H1 (cell line): ENCODE measurements at places on chromosomes 5 and 9. TPM values are rescaled to one million over a fixed set of nuclear protein-coding genes. Genes with fewer than 3 reads are reported as not detected.

- H3K4me3 ChIP-seq = no peak overlapping the region
- no peaks in the 10 kb centered on the region for H3K36me3 ChIP-seq
- H3K27ac ChIP-seq = no peak overlapping the region
- no peaks in the 10 kb centered on the region for H3K4me1 ChIP-seq
- no peak for DNase-seq
Observed at GRCh38 chr9:91682806-91683205, 259.2 kb upstream of the NFIL3 start.

DNA sequence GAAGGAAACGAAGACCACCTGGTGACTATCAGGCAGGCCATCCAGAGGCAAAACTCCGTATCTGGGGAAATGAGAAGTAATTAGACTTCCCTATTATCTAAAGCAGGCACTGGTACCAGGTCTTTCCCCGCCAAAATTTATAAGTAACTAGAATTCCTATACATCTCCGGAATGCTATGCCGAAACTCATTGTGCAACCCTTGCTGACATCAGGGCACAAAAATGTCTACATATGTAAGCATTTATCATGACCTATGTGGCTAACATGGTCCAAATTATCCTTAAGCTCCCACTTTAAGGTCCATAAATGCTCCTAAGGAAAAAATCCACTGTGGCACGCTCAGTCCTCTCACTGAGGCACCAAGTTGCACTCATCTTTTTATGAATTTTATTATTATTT, 17.8 kb downstream of the ACTL7B start:
- H3K36me3 ChIP-seq = no peaks in the 10 kb centered on the region
- 0 out of 2 replicates have a peak, but pooled peaks cover 2% of the 10 kb centered on the region for H3K4me1 ChIP-seq
- no peak overlapping the region for H3K27ac ChIP-seq
- no peak overlapping the region for H3K4me3 ChIP-seq

DNA sequence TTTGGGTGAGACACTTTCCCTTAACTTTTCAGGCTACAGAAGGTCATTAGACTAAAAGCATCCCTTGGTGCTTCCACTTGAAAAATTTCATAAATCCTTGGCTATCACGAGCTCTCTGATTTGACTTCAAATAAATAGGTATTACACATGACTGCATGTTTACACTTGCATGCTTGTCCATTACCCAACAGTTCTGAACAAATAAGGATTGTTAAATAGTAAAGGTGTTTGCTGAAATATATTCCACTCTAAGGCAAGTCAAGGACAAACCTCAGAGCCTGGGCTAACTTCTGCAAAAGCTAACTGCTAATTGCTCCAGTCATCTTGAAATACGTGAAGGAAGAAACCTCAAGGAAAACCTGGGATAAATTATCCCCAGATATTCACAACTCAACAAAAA, 14.5 kb downstream of the FBXW2 start:
- H3K27ac ChIP-seq = no peak overlapping the region
- no peak for DNase-seq
- no peaks in the 10 kb centered on the region for H3K4me1 ChIP-seq
- no peaks in the 10 kb centered on the region for H3K27me3 ChIP-seq
- no peak overlapping the region for H3K4me3 ChIP-seq

GRCh38 chr5:20029266-20029665, 41.3 kb upstream of the CDH18 start:
- H3K27ac ChIP-seq = no peak overlapping the region
- H3K36me3 ChIP-seq = no peaks in the 10 kb centered on the region
- no peak for DNase-seq
- no peaks in the 10 kb centered on the region for H3K4me1 ChIP-seq
- H3K27me3 ChIP-seq = no peaks in the 10 kb centered on the region

- no peak overlapping the region for H3K27ac ChIP-seq
- H3K36me3 ChIP-seq = no peaks in the 10 kb centered on the region
- no peak overlapping the region for H3K4me3 ChIP-seq
- H3K27me3 ChIP-seq = no peaks in the 10 kb centered on the region
Observed at GRCh38 chr5:80905405-80905804, 54.8 kb upstream of the RASGRF2 start.

DNA sequence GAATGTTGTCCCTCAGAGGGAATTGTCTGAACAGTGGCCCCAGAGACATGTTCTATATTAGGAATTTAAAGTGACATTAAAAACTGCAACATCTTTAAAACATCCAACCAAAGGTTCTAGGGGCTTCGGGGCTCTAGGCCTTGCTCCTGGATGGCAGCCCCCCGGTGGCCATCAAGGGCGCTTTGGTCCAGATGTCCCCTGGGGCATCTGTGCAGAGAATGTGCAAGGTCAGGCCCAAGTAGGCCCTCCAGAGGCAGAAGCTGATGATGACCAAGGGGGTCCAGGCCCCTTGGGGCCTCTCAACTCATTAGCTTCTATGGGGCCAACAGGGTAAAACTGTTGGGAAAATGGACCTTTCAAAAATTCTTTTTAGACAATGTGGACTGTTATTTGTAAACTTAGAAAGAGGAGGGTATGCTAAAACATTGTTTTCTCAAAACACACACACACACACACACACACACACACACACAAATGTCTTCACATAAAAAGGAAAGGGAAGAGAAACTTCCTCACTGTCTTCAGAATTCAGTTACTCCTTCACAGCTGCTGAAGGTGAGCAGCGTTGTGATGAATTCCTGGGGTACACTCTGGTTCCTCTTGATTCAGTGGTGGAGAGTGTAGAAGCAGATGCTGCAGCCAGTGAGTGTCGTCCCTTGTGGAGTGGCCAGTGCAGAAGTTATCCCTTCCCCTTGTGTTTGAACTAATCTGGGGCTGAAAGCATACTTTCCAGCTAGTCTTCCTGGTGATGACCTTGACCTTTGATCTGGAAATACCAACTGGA, 125.2 kb downstream of the WDR41 start:
- H3K27me3 ChIP-seq = no peaks in the 10 kb centered on the region
- no peak overlapping the region for H3K4me3 ChIP-seq
- no peaks in the 10 kb centered on the region for H3K36me3 ChIP-seq
- DNase-seq = no peak
- H3K27ac ChIP-seq = no peak overlapping the region

DNA sequence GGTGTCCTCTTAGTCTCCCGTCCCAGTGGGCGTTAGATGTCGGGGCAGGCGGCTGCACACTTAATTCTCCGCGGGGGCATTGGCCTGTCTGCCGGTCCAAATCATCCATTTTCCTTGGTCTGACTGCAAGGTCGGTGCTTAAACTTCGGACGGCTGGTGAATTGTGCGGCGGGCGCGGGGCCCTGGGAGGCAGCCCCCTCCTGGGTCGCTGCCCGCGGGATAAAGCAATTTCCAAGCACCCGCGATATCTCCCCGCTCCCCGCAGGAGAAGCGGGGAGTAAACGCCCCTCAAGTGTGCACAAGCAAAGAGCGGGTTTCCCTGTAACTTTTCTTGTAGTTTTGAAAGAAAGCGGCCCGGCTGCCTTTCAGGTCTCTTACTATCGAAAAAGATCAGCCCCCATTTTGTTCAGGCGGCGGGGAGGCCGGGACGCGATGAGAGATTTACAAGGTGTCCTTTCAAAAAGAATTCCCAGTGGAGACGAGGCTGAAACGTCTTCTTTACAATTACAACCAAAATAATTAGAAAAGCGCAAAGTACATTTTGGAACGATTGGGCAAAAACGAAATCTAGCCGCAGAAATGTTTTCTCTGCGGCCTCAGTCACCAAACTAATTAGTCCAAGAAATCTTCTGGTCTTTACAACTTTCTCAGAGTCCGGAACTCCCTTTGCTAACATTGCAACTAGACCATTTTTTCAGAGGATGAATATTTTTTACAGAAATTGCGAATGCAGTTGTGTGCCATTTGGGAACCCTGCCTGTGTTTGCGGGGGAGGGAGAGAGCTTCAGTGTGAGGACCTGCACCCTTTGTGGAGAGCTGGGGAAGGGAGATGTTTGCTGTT, 1.8 kb downstream of the IRX1 start:
- H3K27ac ChIP-seq = no peak overlapping the region
- H3K4me3 ChIP-seq = peak overlapping the region; percentile 57
- DNase-seq = no peak
- no peaks in the 10 kb centered on the region for H3K36me3 ChIP-seq

- H3K4me1 ChIP-seq = peaks cover 6% of the 10 kb centered on the region
- H3K27me3 ChIP-seq = no peaks in the 10 kb centered on the region
- no peak overlapping the region for H3K4me3 ChIP-seq
- DNase-seq = peak; percentile 84
- no peak overlapping the region for H3K27ac ChIP-seq
Observed at GRCh38 chr9:133742849-133743444, 4.8 kb upstream of the SARDH start.

- no peak for DNase-seq
- no peaks in the 10 kb centered on the region for H3K4me1 ChIP-seq
- H3K36me3 ChIP-seq = no peaks in the 10 kb centered on the region
- no peak overlapping the region for H3K27ac ChIP-seq
- no peak overlapping the region for H3K4me3 ChIP-seq
Observed at GRCh38 chr5:100824635-100825034, 78.4 kb downstream of the ST8SIA4 start.

DNA sequence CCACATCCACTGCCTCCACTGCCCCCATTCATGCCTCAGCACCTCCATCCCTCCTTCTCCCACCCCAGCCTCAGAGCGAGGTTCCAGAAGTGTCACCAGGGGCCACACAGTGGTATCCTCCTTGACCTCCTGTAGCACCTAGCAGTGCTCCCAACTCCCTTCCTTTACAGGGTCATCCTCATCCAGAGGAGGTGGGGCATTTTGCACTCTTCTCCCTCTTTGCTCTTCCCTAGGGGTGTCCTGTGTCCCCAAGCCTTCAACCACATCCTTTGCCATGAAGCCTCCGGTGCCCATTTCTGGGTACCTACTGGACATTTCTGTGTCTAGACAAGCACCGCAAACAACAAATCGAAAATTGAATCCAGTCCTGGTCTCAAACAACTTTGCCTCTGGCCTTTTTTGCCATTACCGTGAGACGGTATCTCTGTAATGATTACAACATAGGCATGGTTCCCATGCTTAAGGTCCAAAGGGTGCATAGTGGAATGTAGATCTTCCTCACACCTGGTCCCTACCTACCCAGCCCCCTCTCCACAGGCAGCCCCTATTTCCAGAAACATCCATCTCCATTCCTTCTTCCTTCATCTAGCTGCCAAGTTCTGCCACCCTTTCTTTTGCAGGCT, 17.6 kb downstream of the WWC1 start:
- H3K27me3 ChIP-seq = peaks cover 10% of the 10 kb centered on the region
- no peaks in the 10 kb centered on the region for H3K36me3 ChIP-seq
- no peak overlapping the region for H3K27ac ChIP-seq
- DNase-seq = no peak

DNA sequence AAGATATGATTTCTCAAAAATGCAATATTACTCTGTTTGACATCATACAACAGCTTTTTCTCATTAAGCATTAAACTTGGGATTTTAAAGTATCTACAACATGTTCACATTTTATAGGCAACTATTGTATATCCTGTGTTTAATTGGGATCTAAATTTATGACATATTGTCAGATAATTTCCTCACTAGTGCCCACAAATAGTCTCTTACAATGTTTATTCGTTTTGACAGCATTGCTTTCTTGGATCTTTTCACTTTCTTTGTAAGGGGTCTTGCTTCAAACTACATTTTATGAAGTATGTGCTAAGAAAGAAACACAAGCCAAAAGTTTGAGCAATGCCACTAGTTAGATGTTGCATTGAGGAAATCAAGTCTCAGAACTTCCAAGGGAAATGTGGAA, 285.1 kb downstream of the TMEM167A start:
- no peaks in the 10 kb centered on the region for H3K27me3 ChIP-seq
- H3K4me3 ChIP-seq = no peak overlapping the region
- H3K36me3 ChIP-seq = no peaks in the 10 kb centered on the region
- no peak overlapping the region for H3K27ac ChIP-seq
- no peak for DNase-seq

DNA sequence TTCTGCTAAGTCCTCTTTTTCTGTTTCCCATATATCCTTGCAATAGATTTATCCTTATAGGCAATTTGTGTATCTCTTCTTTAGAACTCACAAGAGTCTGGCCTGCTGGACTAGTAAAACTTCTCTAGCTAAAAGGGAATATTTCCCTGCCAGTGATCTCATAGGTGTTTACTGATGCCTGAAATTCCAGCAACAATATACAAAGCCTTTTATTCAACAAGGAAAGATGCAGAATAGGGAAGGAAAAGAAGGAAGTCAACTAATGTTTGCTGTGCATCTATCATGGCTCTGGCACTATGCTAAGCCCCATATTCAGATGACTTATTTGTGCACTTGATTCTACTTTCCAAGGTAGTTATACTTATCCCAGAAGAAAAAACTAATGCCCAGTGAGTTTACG, 160.0 kb upstream of the DMRTA1 start:
- DNase-seq = no peak
- H3K4me3 ChIP-seq = no peak overlapping the region
- H3K27me3 ChIP-seq = no peaks in the 10 kb centered on the region
- H3K36me3 ChIP-seq = no peaks in the 10 kb centered on the region
- no peak overlapping the region for H3K27ac ChIP-seq
- H3K4me1 ChIP-seq = no peaks in the 10 kb centered on the region

- no peak overlapping the region for H3K4me3 ChIP-seq
- H3K27ac ChIP-seq = no peak overlapping the region
- DNase-seq = peak; percentile 7
- H3K4me1 ChIP-seq = no peaks in the 10 kb centered on the region
- no peaks in the 10 kb centered on the region for H3K27me3 ChIP-seq
Observed at GRCh38 chr5:133963493-133964128, 4.8 kb downstream of the C5orf15 start.

GRCh38 chr9:80380301-80380700, 808.5 kb downstream of the TLE4 start:
- H3K27ac ChIP-seq = no peak overlapping the region
- H3K4me1 ChIP-seq = no peaks in the 10 kb centered on the region; the same call in 1 of the 2 replicates
- no peaks in the 10 kb centered on the region for H3K36me3 ChIP-seq
- DNase-seq = no peak
- H3K27me3 ChIP-seq = no peaks in the 10 kb centered on the region

GRCh38 chr5:181224390-181225229, 1.5 kb downstream of the TRIM41 start:
- no peaks in the 10 kb centered on the region; the same call in 1 of the 2 replicates for H3K36me3 ChIP-seq
- H3K4me3 ChIP-seq = peak overlapping the region; percentile 83
- H3K27ac ChIP-seq = peak overlapping the region; percentile 46; the same call in 1 of the 2 replicates
- DNase-seq = no peak
- H3K4me1 ChIP-seq = no peaks in the 10 kb centered on the region; the same call in none of the 2 replicates

GRCh38 chr9:68515326-68516017, 25.2 kb downstream of the TMEM252 start:
- H3K27me3 ChIP-seq = peaks cover 60% of the 10 kb centered on the region
- no peak overlapping the region for H3K4me3 ChIP-seq
- no peaks in the 10 kb centered on the region for H3K4me1 ChIP-seq
- H3K27ac ChIP-seq = no peak overlapping the region
- no peaks in the 10 kb centered on the region for H3K36me3 ChIP-seq
- DNase-seq = no peak

KIF2A gene
- polyA plus RNA-seq = 13.1 and 18.4 TPM in 2 replicates

SPINK5 gene
- polyA plus RNA-seq = 0.97 and 1.4 TPM in 2 replicates

SOHLH1 gene
- 0.05 and 0.11 TPM in 2 replicates for polyA plus RNA-seq

BNC2 gene
- polyA plus RNA-seq = 11.3 and 16.0 TPM in 2 replicates

MSX2 gene
- polyA plus RNA-seq = 0.24 and 0.30 TPM in 2 replicates

FAXDC2 gene
- 5.9 and 8.1 TPM in 2 replicates for polyA plus RNA-seq

PCDHB6 gene
- 0.29 and 0.39 TPM in 2 replicates for polyA plus RNA-seq

TRIO gene
- 35.1 and 39.5 TPM in 2 replicates for polyA plus RNA-seq

ACOT12 gene
- polyA plus RNA-seq = 0.29 and 0.31 TPM in 2 replicates

PCDHB12 gene
- 1.1 and 1.9 TPM in 2 replicates for polyA plus RNA-seq

FBN2 gene
- 9.0 and 14.1 TPM in 2 replicates for polyA plus RNA-seq

PNPLA7 gene
- 0.35 and 0.36 TPM in 2 replicates for polyA plus RNA-seq
